ENCODE measurements at places on chromosomes 2 and 18.

- no peak for DNase-seq
Observed at GRCh38 chr2:131047920-131048560, 45.2 kb downstream of the FAM168B start.

DNA sequence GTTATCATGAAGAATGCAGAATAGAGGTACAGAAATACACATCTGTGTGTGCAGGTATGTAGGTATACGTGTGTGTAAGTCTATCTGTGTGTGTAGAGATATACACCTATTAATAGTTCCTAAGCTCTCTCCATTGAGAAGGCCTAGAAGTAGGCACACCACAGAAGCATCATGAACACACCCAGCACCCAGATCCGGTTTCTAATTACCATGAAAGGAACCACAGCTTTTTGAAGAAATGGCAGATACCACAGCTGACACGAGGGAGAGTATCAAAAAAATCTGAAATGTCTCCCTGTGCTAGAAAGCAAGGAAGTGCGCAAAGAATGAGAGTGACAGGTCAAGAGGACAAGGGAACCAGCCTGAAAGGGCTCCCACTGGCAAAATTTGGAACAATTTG lies 27.7 kb upstream of the AP1S3 start:
- no peak for DNase-seq

DNA sequence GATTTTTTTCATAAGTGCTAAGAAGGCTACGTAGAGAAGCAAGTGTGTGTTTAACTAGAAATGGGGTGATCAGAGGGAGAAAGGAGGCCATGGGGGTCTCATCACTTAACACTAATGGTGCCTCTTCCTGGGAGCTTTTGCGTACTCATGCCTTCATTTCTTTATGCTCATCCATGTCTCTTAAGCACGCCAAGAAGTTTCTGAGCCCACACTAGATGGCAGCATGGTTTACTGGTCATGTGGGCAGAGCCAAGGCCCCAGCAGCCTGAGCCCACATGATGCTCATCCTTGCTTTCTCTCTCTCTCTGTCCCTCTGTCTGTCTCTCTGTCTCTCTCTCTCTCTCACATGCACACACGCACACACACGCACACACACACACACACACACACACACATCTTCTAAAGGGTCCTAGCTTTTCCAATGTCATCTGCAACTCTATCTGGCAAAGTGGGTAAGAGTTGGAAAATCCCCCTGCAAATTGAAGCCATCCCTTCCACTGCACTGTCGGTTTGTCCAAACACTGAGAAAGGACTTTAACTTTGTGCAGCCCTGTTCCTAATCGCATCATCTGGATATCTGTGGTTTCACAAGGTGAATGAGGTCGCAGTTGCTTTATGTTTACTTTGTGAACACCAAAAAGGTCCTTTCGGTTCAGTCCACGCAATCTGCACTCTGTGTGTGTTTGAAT lies 137.1 kb upstream of the CCDC68 start:
- peak; percentile 16 for DNase-seq

- no peak for DNase-seq
Observed at GRCh38 chr2:70680735-70681134, 87.3 kb downstream of the ADD2 start.

DNA sequence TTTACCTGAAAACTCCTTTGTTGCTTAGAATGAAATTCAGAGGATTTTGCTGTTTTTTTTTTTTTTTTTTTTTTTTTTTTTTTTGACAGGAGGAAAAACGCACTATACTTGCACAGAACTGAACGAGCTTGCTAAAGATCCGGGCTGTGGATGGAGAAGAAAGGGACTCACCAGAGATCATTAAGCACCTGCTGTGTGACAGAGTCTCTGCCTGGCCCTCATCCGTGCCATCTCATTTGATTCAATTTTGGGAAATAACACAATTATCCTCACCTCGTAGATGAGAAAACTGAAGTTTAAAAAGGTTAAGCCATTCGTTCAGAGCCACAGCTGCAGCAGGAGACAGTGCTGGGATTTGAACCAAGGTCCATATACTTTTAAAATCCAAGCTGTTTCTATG lies 775.4 kb upstream of the ID2 start:
- no peak for DNase-seq

GRCh38 chr2:206823178-206823577 lies 57.8 kb downstream of the FASTKD2 start:
- DNase-seq, result peak; percentile 77

DNA sequence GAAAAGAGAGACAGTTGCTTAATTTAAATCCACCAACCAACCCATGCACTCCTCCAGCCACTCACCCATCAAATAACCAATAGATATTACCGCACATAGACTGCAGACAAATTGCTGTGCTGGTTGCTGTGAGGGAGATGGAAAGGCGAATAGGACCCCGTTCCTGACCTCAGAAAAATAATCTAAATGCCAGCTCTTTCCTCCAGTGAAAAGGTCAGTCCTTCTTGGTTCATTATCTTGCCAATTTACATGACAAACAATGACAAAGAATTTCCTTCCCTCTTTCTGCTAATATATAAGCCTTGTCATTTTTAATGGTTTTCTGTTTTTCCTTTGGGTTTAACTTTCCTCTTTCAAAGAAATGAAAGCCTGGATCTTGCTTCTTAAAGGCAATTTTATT lies 61.6 kb downstream of the MEP1B start:
- DNase-seq, result no peak

- DNase-seq, result no peak
Observed at GRCh38 chr2:178315078-178315477, 120.8 kb downstream of the OSBPL6 start.

- peak; percentile 81 for DNase-seq
Observed at GRCh38 chr2:96533292-96534073, 3.1 kb upstream of the ARID5A start.

GRCh38 chr2:76211991-76212985 lies 501.6 kb upstream of the GCFC2 start:
- no peak for DNase-seq

GRCh38 chr2:212536817-212537725 lies 1.5 kb downstream of the ERBB4 start:
- DNase-seq, result no peak

- DNase-seq, result peak; percentile 90
Observed at GRCh38 chr2:235263205-235264120, 230.4 kb upstream of the AGAP1 start.

DNA sequence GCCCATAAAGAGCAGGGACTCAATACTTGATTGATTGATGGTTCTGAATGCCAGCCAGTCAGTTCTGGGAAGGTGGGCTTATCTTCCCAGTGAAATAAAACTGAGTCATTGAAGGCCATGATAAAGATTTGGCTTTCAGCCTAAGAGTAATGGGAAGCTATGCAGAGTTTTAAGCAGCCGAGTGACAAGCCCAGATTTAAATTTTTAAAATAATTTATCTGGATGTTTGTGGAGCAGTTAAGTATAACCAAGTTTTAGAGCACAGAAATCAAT lies 122.8 kb downstream of the RAPGEF4 start:
- DNase-seq, result no peak

- DNase-seq, result no peak
Observed at GRCh38 chr2:167100506-167100905, 212.2 kb downstream of the XIRP2 start.
